ENCODE measurements at places on chromosomes 11 and 22.

DNA sequence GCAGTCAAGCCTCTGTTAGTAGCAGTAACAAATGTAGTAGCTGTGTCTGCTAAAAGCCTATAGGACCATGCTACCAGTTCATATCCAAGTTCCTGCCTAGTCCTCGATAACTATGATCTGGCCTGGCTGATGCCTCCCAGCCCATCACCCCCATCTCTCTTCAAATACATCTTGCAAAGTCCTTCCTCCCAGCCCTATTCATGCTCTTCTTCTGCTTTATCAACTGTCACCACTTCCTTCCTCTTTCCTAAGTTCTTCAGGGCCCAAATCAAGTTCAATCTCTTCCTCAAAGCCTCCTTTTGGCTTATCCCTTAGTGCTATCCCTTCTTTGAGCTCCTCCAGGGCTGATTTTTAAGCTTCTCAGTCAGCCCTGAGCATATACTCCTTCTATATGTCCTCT, 150.9 kb upstream of the THY1 start:
- DNase-seq: no peak
- H3K4me3 ChIP-seq: no peak overlapping the region
- no peak overlapping the region for H3K27ac ChIP-seq
- H3K36me3 ChIP-seq: no peaks in the 10 kb centered on the region

DNA sequence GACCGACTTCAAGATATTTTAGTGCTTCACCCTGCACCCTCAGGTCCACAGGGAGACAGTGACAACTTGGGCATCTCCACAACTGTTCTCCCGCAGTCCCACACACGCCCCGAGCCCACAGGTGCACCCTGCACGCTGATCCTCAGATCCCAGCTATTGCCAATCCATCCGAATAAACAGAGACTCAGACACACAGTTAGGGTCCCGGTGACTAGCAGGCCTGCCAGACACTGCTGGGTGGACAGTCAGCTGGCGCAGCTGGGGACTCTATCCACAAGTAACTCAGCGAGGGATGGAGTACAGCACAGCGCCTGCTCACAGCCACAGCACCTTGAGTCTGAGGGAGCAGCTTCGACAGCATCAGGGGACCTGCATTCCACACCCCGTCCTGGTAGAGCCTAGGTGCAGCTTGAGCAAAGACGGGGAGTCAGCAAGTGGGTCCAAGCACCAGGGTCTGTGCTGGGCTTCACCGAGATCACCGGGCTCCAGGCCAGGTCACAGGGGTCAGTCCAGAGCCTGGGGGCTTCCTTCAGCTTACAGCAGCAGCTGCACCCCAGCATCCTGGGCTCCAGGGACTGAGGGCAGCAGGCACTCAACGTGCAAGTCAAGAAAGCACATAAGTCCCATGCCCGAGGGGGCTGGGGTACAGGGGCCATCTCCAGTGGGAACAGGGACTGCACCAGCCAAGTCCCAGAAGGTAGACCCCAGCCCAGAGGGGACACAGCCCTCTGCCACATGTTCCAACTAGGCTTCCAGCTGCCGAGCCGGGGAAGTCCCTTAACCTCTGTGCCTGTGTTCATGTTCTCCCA, 7.6 kb downstream of the RPL3 start:
- peaks cover 54% of the 10 kb centered on the region for H3K36me3 ChIP-seq
- H3K4me1 ChIP-seq: peaks cover 16% of the 10 kb centered on the region
- no peak for DNase-seq
- no peak overlapping the region for H3K27ac ChIP-seq
- no peaks in the 10 kb centered on the region for H3K27me3 ChIP-seq
- H3K4me3 ChIP-seq: no peak overlapping the region

- H3K27me3 ChIP-seq: no peaks in the 10 kb centered on the region
- no peak for DNase-seq
- H3K27ac ChIP-seq: no peak overlapping the region
- no peaks in the 10 kb centered on the region for H3K4me1 ChIP-seq
- H3K4me3 ChIP-seq: no peak overlapping the region
These were observed 22.7 kb upstream of the ACER3 start for GRCh38 chr11:76837696-76838677.

DNA sequence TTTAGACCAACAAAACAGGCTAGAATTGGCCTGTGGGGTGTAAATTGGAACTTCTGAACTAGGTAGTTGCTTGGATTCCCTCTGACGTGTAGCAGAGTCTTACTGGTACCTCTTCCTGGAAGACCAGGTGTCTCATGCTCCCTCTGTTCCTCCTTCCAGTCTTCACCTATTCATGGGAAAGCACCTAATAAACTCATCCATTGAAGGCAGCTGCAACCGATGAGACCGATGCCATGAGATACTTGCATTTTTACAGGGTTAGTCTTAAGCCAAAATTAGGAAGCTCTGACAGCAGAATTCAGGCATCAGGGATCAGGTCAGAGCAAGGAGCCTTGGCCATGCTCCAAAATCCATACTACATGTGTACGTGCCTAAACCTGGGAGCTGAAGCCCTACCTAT, 13.2 kb upstream of the HEPHL1 start:
- no peak for DNase-seq
- H3K27me3 ChIP-seq: peaks cover 2% of the 10 kb centered on the region
- no peak overlapping the region for H3K27ac ChIP-seq

- H3K4me3 ChIP-seq: no peak overlapping the region
- H3K4me1 ChIP-seq: peaks cover 59% of the 10 kb centered on the region
- no peaks in the 10 kb centered on the region for H3K27me3 ChIP-seq
- H3K27ac ChIP-seq: peak overlapping the region; percentile 66
These were observed 20.1 kb downstream of the PTPRJ start for GRCh38 chr11:48000432-48000831.

- no peak overlapping the region for H3K27ac ChIP-seq
- H3K27me3 ChIP-seq: no peaks in the 10 kb centered on the region
- H3K4me3 ChIP-seq: no peak overlapping the region
These were observed 67.3 kb downstream of the HIPK3 start for GRCh38 chr11:33324302-33324985.

GRCh38 chr11:13669544-13670488, 1.3 kb downstream of the FAR1 start:
- H3K27ac ChIP-seq: peak overlapping the region; percentile 64
- H3K4me1 ChIP-seq: peaks cover 17% of the 10 kb centered on the region
- H3K36me3 ChIP-seq: no peaks in the 10 kb centered on the region
- no peak for DNase-seq
- peak overlapping the region; percentile 54 for H3K4me3 ChIP-seq
- no peaks in the 10 kb centered on the region for H3K27me3 ChIP-seq

DNA sequence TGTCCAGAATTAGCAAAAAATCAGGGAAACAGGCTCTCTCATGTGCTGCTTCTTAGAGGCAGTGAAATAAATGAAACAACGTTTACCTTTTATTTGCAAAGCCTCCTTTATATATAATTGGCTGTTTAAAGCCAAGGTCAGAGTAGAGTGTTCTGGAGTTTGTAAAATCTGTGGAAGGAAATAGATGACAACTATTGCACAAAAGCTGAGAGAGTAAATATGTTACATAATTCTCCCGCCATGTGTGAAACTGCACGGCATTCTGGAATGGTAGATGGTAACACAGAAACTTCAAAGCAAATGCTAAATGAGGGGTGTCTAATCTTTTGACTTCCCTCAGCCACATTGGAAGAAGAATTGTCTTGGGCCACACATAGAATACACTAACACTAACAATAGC, 51.5 kb upstream of the FGF3 start:
- H3K4me1 ChIP-seq: no peaks in the 10 kb centered on the region
- no peak overlapping the region for H3K4me3 ChIP-seq
- H3K36me3 ChIP-seq: no peaks in the 10 kb centered on the region
- no peak for DNase-seq

GRCh38 chr11:134557571-134558257, 145.7 kb upstream of the B3GAT1 start:
- no peaks in the 10 kb centered on the region for H3K36me3 ChIP-seq
- no peaks in the 10 kb centered on the region for H3K27me3 ChIP-seq
- DNase-seq: no peak

DNA sequence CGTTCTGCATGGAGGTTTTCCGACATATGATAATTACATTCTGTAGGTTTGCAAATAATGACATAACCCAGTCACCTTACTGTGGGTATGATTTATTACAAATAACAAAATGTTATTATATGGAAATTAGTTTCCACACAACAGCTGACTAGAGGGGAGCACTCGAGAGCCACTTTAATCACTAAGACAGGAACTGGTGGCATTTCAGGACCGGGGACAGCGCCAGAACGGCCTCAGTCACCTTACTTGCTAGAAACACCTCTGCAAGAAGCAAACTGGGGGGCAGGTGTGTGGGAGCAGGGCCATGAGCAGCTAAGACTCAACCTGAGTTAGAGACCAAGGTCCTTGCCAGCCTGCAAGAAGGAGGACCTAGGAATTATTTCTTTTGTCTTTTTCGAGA, 199.9 kb downstream of the DSCAML1 start:
- no peaks in the 10 kb centered on the region for H3K4me1 ChIP-seq
- H3K36me3 ChIP-seq: no peaks in the 10 kb centered on the region
- no peak overlapping the region for H3K27ac ChIP-seq
- no peaks in the 10 kb centered on the region for H3K27me3 ChIP-seq
- no peak for DNase-seq

GRCh38 chr22:24695561-24696511, 78.7 kb downstream of the PIWIL3 start:
- no peaks in the 10 kb centered on the region for H3K27me3 ChIP-seq
- H3K27ac ChIP-seq: no peak overlapping the region
- no peaks in the 10 kb centered on the region for H3K4me1 ChIP-seq
- DNase-seq: no peak
- H3K36me3 ChIP-seq: no peaks in the 10 kb centered on the region

GRCh38 chr22:30115705-30116104, 35.4 kb downstream of the HORMAD2 start:
- H3K4me1 ChIP-seq: no peaks in the 10 kb centered on the region
- H3K27me3 ChIP-seq: no peaks in the 10 kb centered on the region
- no peak overlapping the region for H3K27ac ChIP-seq
- H3K36me3 ChIP-seq: no peaks in the 10 kb centered on the region

- no peak overlapping the region for H3K27ac ChIP-seq
- H3K4me1 ChIP-seq: no peaks in the 10 kb centered on the region
- H3K4me3 ChIP-seq: no peak overlapping the region
- no peaks in the 10 kb centered on the region for H3K36me3 ChIP-seq
- H3K27me3 ChIP-seq: no peaks in the 10 kb centered on the region
These were observed 16.5 kb downstream of the SGSM1 start for GRCh38 chr22:24822471-24822870.
